ENCODE measurements at places on chromosomes 4 and X.

- DNase-seq = no peak
Observed at GRCh38 chrX:24133312-24133711, 16.2 kb upstream of the ZFX start.

- no peak for DNase-seq
Observed at GRCh38 chrX:41081821-41082220, 3.4 kb upstream of the USP9X start.

- no peak for DNase-seq
Observed at GRCh38 chr4:140038031-140038533, 115.9 kb downstream of the MAML3 start.

DNA sequence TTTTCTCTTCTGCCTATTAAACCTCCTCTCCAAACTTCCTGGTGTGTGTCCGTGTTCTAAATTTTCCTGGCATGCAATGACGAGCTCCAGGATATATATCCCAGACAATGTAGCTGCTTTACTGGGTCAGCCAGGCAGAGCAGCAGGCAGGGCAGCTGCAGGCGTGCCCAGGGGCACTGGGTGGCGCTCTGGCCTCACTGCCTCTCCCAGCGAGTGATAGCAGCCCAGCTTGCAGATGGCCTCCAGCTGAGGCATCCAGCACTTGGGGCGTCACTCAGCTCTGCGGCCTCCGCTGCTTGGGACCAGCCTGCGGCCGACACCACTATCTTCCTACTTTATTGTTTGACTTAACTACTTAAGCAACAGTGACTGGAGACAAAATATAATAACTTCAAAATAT lies 23.0 kb upstream of the UBA6 start:
- no peak for DNase-seq

GRCh38 chrX:115504167-115504566 lies 56.8 kb upstream of the PLS3 start:
- no peak for DNase-seq
